ENCODE measurements at places on chromosomes 7 and 10. TPM values are rescaled to one million over a fixed set of nuclear protein-coding genes. Genes with fewer than 3 reads are reported as not detected.

ELFN1 gene
- 8.5 TPM for total RNA-seq

MPP7 gene
- total RNA-seq: 2.3 TPM

PLXDC2 gene
- total RNA-seq: 4.1 TPM

ABCC2 gene
- 6.2 TPM for total RNA-seq

TACC2 gene
- 52.6 TPM for total RNA-seq

ASB4 gene
- total RNA-seq: 0.21 TPM

BUB3 gene
- total RNA-seq: 182 TPM

NME8 gene
- not detected for total RNA-seq

GJD4 gene
- not detected for total RNA-seq

TRIM73 gene
- 6.8 TPM for total RNA-seq

CYP2C18 gene
- total RNA-seq: not detected

IDI2 gene
- total RNA-seq: not detected

IRF5 gene
- total RNA-seq: not detected

LMOD2 gene
- not detected for total RNA-seq

CYP3A7 gene
- total RNA-seq: not detected

DUS4L gene
- 13.2 TPM for total RNA-seq

ELAPOR2 gene
- 42.2 TPM for total RNA-seq

AGAP5 gene
- total RNA-seq: 8.8 TPM

GRID1 gene
- total RNA-seq: 1.1 TPM

ADARB2 gene
- 1.8 TPM for total RNA-seq

- peaks cover 4% of the 10 kb centered on the region for H3K36me3 ChIP-seq
- peaks cover 42% of the 10 kb centered on the region for H3K4me1 ChIP-seq
- peak overlapping the region; percentile 91 for H3K27ac ChIP-seq
- no peaks in the 10 kb centered on the region for H3K27me3 ChIP-seq
- peak overlapping the region; percentile 93 for H3K4me3 ChIP-seq
Observed at GRCh38 chr10:35335133-35336083, 901 bp upstream of the CCNY start.

- no peaks in the 10 kb centered on the region for H3K4me1 ChIP-seq
- no peak overlapping the region for H3K4me3 ChIP-seq
- DNase-seq: no peak
- peak overlapping the region; percentile 51 for H3K27ac ChIP-seq
- no peaks in the 10 kb centered on the region for H3K36me3 ChIP-seq
- peaks cover 16% of the 10 kb centered on the region for H3K27me3 ChIP-seq
Observed at GRCh38 chr7:155338632-155339320, 41.1 kb downstream of the INSIG1 start.

DNA sequence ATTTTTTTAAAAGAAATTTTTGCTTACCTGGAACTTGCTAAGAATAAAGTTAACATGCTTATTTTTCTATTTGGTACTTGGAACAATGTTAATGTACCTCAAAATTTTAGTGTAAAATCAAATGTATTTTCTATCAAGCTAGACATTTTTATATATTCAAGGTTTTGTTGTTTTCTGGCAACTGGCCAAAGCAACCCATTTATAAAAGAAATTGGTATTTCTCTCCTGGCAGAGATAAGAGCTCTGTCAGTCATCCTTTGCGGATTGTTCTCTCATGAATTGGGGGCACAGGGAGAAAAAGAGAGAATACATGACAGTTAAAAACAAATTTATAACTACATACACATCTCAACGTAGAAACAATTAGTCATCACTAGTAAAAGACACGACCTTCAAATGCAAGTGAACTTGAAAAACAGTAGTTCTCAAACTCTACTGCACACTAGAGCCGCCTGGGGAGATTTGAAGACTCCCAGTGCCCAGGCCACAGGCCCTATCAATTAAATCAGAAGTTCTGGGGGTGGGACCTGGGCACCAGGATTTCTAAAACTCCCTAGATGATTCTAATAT is 152.4 kb upstream of the LAMB4 start:
- DNase-seq: no peak
- peaks cover 8% of the 10 kb centered on the region for H3K36me3 ChIP-seq
- no peak overlapping the region for H3K27ac ChIP-seq
- H3K4me1 ChIP-seq: peaks cover 32% of the 10 kb centered on the region

DNA sequence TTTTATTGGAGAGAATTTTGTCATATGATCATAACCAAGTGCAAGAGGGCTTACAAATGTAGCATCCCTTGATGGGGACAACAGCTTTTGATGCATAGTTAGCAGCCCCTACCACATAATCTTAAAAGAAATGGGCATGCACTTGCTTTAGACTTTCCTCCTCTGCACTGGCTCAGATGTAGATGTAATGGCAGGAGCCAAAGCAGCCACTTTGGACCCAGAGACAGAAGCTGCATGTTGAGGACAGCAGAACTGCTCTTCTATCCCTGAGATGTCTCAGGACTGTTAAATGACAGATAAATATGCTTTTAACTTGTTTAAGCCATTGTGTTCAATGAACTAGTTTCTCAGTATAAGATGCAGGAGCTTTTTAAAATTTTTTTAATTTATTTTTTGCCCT is 450.7 kb downstream of the TYW1 start:
- no peaks in the 10 kb centered on the region for H3K4me1 ChIP-seq
- no peaks in the 10 kb centered on the region for H3K27me3 ChIP-seq
- H3K36me3 ChIP-seq: no peaks in the 10 kb centered on the region
- no peak overlapping the region for H3K4me3 ChIP-seq
- DNase-seq: no peak
- no peak overlapping the region for H3K27ac ChIP-seq

- peaks cover 5% of the 10 kb centered on the region for H3K4me1 ChIP-seq
- H3K4me3 ChIP-seq: no peak overlapping the region
- DNase-seq: no peak
- H3K27me3 ChIP-seq: no peaks in the 10 kb centered on the region
- H3K36me3 ChIP-seq: no peaks in the 10 kb centered on the region
- no peak overlapping the region for H3K27ac ChIP-seq
Observed at GRCh38 chr10:121096617-121097431, 245.7 kb downstream of the WDR11 start.

- peak overlapping the region; percentile 94 for H3K27ac ChIP-seq
- H3K4me1 ChIP-seq: peaks cover 4% of the 10 kb centered on the region
- H3K36me3 ChIP-seq: peaks cover 4% of the 10 kb centered on the region
- H3K4me3 ChIP-seq: no peak overlapping the region
Observed at GRCh38 chr10:13788320-13788600, 201.5 kb downstream of the PRPF18 start.

- no peaks in the 10 kb centered on the region for H3K4me1 ChIP-seq
- H3K36me3 ChIP-seq: no peaks in the 10 kb centered on the region
- DNase-seq: no peak
- H3K4me3 ChIP-seq: no peak overlapping the region
- no peaks in the 10 kb centered on the region for H3K27me3 ChIP-seq
- H3K27ac ChIP-seq: no peak overlapping the region
Observed at GRCh38 chr10:15632456-15633091, 87.1 kb downstream of the ITGA8 start.

- peak overlapping the region; percentile 60 for H3K4me3 ChIP-seq
- H3K4me1 ChIP-seq: peaks cover 21% of the 10 kb centered on the region
- DNase-seq: no peak
- no peaks in the 10 kb centered on the region for H3K36me3 ChIP-seq
- peaks cover 99% of the 10 kb centered on the region for H3K27me3 ChIP-seq
Observed at GRCh38 chr7:19111474-19112273, 5.8 kb downstream of the TWIST1 start.

- no peak overlapping the region for H3K27ac ChIP-seq
- no peaks in the 10 kb centered on the region for H3K27me3 ChIP-seq
- H3K36me3 ChIP-seq: no peaks in the 10 kb centered on the region
- H3K4me3 ChIP-seq: no peak overlapping the region
Observed at GRCh38 chr10:119620241-119621077, 23.7 kb upstream of the TIAL1 start.

DNA sequence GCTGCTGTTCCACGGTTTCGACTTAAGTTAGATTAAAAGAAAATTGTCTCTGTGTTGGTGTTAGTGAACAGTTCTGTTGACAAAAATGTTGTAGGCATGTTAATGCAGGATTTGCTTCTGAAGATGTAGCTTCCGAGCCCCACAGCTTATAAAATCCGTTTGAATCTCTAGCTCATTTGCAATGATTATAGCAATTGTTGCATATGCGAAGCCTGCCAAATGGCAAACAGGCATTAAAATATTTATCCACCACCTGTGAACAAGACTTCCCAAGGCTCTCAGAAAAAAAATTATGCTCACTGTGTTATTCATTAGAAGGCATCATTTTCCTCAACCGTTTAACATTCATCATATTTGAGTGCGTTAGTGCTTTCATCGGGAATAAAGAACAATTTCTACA is 14.3 kb downstream of the CFAP58 start:
- peaks cover 5% of the 10 kb centered on the region for H3K27me3 ChIP-seq
- no peak for DNase-seq
- H3K4me3 ChIP-seq: no peak overlapping the region
- H3K36me3 ChIP-seq: no peaks in the 10 kb centered on the region
- H3K4me1 ChIP-seq: no peaks in the 10 kb centered on the region
- no peak overlapping the region for H3K27ac ChIP-seq

DNA sequence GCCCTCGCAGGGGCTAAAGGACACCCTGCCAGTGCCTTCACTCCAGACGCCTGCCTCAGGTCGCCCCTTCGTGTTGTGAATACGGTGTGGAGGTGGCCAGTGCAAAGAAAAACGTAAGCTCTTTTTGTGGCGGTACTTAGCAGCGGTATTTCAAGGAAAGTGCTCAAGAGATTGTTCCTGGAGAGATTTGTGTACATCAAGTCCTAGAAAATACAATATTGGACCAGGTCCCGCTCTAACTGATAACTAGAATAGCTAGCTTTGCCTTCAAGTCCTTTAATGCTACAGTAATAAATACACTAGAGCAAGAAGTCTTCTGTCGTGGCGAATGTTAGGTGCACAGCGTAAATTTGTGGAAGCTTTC is 689 bp downstream of the PLCE1 start:
- peak overlapping the region; percentile 86 for H3K4me3 ChIP-seq
- H3K4me1 ChIP-seq: peaks cover 42% of the 10 kb centered on the region
- peaks cover 24% of the 10 kb centered on the region for H3K27me3 ChIP-seq
- no peak for DNase-seq

GRCh38 chr7:53697913-53698312 is 662.5 kb downstream of the POM121L12 start:
- no peak overlapping the region for H3K4me3 ChIP-seq
- no peak for DNase-seq
- H3K4me1 ChIP-seq: no peaks in the 10 kb centered on the region
- H3K36me3 ChIP-seq: no peaks in the 10 kb centered on the region
- no peak overlapping the region for H3K27ac ChIP-seq

DNA sequence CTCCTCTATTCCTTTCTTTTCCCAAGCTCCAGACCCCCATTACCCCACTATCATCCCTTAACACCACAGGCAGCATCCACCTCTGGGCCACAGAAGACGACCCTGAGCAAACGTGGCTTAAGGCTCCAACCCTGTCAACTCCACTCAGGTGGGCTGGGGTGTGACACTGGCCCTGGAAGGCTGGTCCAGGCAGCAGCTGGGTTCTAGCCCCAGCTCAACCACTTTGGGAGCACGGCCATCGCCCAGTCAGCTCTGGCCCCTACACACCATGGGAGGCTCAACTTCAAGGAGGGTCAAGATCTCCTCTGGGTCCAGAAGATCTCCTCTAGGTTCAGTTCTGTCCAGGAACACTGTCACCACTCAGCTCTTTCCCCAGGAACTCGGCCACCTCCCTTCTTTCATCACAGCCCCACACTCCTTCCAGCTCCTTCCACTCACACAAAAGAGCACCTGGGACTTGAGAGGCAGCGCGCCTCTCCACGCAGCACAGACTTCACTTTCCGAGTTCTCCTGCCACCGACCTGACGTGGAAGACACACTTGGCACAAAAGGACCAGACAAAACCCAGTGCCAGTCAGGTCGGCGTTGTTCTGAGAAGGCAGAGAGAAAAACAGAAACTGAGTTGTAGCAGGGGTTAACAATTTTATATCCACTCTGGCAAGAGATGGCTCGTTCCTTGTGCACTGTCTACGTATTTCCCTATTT is 84.1 kb downstream of the CTBP2 start:
- H3K36me3 ChIP-seq: peaks cover 32% of the 10 kb centered on the region
- peak overlapping the region; percentile 3 for H3K27ac ChIP-seq
- peak overlapping the region; percentile 2 for H3K4me3 ChIP-seq
- H3K27me3 ChIP-seq: no peaks in the 10 kb centered on the region
- peaks cover 66% of the 10 kb centered on the region for H3K4me1 ChIP-seq
- DNase-seq: no peak

DNA sequence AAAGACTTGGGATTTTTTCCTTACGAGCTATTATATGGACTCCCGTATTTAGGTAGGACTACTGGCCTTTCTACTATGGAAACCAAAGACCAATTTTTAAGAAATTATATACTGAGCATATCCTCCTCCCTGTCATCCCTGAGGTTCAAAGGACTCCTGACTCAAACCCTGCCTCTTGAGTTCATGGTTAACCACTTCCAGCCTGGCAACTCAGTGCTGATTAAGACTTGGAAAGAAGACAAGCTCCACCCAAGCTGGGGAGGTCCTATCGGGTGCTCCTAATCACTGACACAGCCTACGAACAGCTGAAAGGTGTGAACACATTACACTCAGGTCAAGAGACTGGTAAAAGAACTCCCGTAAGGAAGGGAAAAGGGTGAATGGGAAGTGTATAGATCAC is 66.8 kb downstream of the LYZL2 start:
- H3K4me1 ChIP-seq: peaks cover 7% of the 10 kb centered on the region
- no peaks in the 10 kb centered on the region for H3K27me3 ChIP-seq
- H3K4me3 ChIP-seq: no peak overlapping the region
- H3K27ac ChIP-seq: no peak overlapping the region
- no peak for DNase-seq

DNA sequence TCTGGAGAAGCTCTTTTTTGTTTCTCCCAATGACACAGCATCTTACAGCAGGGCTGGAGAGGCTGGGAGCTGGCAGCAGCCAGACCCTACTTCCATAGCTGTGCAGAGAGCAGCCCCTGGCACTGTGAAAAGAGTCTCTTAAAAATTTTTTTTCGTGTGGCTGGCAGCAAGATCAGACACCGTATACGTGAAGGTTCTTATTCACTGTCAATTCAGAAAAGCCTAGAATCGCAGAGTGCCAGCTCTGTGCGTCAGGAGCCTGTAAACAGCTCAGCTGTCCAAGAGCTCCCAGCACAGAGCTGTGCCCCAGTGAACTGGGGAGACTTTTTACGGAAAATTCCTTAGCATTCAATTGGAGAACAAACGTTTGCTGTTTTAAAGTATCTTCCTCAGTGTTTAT is 6.5 kb downstream of the BAG3 start:
- no peaks in the 10 kb centered on the region for H3K36me3 ChIP-seq
- H3K4me3 ChIP-seq: peak overlapping the region; percentile 5
- peaks cover 58% of the 10 kb centered on the region for H3K4me1 ChIP-seq
- H3K27me3 ChIP-seq: no peaks in the 10 kb centered on the region
- H3K27ac ChIP-seq: no peak overlapping the region
- no peak for DNase-seq

- DNase-seq: no peak
- H3K4me3 ChIP-seq: no peak overlapping the region
Observed at GRCh38 chr7:42292991-42293521, 56.0 kb upstream of the GLI3 start.

- no peaks in the 10 kb centered on the region for H3K4me1 ChIP-seq
- H3K36me3 ChIP-seq: peaks cover 4% of the 10 kb centered on the region
- no peaks in the 10 kb centered on the region for H3K27me3 ChIP-seq
- no peak overlapping the region for H3K4me3 ChIP-seq
- no peak overlapping the region for H3K27ac ChIP-seq
Observed at GRCh38 chr10:1872151-1872726, 134.9 kb upstream of the ADARB2 start.
